ENCODE measurements at places on chromosomes 1 and 21. TPM values are rescaled to one million over a fixed set of nuclear protein-coding genes. Genes with fewer than 3 reads are reported as not detected.

PHLDA3 gene
- total RNA-seq: 25.6 TPM

KRTAP12-2 gene
- not detected for total RNA-seq

IQGAP3 gene
- 13.6 TPM for total RNA-seq

GADD45A gene
- total RNA-seq: 113 TPM

KCNH1 gene
- total RNA-seq: not detected

RHBDL2 gene
- not detected for total RNA-seq

FAM3B gene
- not detected for total RNA-seq

KRTAP19-3 gene
- total RNA-seq: not detected

FLG2 gene
- total RNA-seq: not detected

CYP4B1 gene
- total RNA-seq: not detected

DNA sequence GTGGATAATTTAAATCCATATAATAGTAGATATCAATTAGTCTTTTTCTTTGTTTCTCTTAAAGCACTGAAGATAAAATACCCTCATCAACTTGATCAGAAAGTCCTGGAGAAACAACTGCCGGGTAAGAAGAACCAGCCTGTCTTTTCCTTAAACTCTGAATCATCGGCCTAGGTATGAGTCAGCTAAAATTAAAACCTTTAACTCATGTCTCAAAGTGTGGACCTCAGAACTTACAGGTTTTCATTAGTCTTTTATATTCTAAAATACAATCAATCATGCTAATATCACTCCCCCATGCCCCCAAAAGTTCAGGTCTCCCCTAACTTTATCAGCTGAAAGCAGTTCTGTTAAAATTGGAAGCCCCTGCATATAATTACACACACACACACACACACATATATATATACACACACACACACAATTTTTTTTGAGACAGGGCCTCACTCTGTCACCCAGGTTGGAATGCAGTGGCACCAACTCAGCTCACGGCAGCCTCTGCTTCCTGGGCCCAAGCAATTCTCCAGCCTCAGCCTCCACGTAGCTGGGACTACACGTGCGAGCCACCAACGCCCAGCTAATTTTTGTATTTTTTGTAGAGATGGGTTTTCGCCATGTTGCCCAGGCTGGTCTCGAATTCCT is 61.3 kb downstream of the B3GALNT2 start:
- DNase-seq: no peak

DNA sequence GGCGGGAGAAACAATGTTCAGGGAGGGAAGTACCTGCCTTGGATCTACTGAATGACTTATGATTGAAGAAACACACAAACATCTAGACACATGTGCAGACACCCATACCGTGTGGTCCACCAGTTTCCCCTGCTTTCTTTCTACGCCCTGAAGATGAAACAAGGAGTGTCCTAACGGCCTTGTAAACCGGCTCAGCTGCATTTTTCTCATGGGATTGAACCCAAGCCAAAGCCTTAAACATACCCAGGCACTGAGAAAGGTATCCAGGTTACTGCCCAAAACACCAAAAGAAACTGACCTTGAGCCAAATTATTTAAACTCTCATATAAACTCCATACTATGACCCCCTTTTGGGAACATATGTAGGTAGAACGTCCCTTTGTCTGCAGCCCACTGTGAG is 630.0 kb upstream of the RGS18 start:
- DNase-seq: no peak

- DNase-seq: no peak
Observed at GRCh38 chr1:82778612-82779011, 977.9 kb downstream of the ADGRL2 start.

DNA sequence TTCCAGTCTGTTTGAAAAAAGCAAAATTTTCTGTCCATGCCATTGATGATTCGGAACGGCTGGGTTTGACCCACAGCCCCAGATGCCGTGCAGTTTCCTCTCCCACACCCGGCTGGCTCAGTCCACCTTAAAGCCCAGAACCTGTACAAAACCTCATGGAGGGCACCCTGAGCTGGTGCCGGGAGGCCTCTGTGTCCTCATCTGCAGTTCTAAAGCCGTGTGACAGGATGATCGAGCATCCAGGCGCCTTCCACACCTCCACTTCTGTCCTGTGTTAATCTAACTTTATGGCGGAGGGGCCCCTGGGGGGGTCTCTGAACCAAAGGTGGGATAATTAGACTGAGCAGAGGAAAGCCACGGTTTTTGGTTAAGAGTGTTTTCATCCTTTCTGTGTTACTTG is 49.6 kb downstream of the SLC37A1 start:
- DNase-seq: no peak

- DNase-seq: no peak
Observed at GRCh38 chr1:244653439-244654107, 647 bp downstream of the DESI2 start.

- no peak for DNase-seq
Observed at GRCh38 chr1:47948126-47948525, 49.1 kb downstream of the TRABD2B start.

- no peak for DNase-seq
Observed at GRCh38 chr1:245809361-245809760, 654.6 kb downstream of the KIF26B start.

- peak; percentile 55 for DNase-seq
Observed at GRCh38 chr1:93814059-93814794, 64.8 kb downstream of the DNTTIP2 start.

DNA sequence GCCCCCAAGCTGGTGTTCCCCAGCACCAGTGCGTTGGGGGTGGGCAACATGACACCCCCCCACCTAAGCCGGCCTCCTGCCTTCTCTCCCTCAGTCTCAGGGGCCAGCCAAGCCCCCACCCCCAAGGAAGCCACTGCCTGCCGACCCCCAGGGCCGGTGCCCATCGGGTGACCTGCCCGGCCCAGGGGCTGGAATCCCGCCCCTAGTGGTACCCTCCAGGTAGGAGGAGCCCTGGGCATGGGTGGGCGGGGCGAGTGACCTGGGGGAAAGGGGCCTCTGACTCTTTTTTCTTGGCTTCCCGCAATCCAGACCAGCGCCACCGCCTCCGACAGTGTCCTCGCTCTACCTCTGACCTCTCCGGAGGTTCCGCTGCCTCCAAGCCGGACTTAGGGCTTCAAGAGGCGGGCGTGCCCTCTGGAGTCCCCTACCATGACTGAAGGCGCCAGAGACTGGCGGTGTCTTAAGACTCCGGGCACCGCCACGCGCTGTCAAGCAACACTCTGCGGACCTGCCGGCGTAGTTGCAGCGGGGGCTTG is 1.3 kb upstream of the EFNA4 start:
- no peak for DNase-seq

- no peak for DNase-seq
Observed at GRCh38 chr1:192703283-192704206, 67.6 kb downstream of the RGS13 start.

GRCh38 chr1:151621351-151621750 is 9.5 kb downstream of the SNX27 start:
- DNase-seq: no peak

DNA sequence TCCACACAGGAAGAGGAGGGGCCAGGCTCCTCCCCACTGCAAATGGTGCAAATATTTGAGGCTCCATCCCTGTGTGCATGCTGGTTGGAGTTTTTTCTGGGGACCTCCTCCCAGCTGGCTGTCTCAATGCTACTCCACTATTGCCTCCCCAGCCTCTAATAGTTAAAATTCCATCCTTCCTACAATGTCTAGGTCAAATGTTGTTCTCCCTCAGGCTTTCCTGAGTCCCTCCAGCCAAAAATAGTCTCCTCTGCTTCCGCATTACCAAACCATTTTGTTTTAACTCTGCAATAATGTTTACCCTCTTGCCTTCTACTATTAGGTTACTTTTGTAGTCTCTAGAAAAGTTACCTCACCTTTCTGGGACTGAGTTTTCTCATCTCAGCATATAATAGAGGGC is 29.6 kb upstream of the FMO1 start:
- DNase-seq: no peak

DNA sequence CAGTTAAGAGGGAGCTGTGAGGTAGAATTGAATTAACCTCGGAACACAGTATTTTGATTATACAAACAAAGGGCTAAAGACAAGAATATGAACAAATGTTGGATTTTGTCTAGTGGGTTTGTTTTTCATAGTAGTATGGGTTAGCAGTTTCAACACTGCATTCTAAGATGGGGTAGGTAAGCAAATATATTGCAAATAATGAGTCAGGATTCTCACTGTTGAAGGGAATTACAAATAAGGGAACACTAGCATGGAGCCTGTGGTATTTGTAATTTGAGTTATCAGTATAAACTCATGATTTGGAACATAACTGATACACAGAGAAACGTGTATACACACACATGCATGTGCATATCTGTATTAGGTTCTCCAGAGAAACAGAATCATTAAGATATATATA is 44.5 kb downstream of the CD55 start:
- no peak for DNase-seq

DNA sequence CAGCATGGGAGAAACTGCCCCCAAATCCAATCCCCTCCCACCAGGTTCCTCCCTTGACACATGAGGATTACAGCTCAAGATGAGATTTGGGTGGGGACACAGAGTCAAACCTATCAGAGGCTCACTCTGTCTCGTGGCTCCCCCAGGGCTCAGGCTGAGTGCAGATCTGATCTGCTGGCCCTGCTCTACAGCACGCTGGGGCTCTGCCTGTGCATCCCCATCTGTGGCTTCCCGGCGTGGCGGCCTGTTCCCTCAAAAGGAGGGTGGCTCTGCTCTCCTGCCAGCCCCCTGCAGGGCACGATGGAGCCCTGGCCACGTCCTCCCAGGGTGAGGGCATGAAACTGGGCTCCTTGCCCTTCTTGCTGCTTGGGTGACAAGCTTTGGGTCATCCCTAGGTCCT is 19.8 kb upstream of the SMYD3 start:
- no peak for DNase-seq

GRCh38 chr1:167685844-167686243 is 35.9 kb upstream of the MPZL1 start:
- DNase-seq: no peak

GRCh38 chr1:85313888-85314696 is 37.7 kb upstream of the BCL10 start:
- DNase-seq: no peak

DNA sequence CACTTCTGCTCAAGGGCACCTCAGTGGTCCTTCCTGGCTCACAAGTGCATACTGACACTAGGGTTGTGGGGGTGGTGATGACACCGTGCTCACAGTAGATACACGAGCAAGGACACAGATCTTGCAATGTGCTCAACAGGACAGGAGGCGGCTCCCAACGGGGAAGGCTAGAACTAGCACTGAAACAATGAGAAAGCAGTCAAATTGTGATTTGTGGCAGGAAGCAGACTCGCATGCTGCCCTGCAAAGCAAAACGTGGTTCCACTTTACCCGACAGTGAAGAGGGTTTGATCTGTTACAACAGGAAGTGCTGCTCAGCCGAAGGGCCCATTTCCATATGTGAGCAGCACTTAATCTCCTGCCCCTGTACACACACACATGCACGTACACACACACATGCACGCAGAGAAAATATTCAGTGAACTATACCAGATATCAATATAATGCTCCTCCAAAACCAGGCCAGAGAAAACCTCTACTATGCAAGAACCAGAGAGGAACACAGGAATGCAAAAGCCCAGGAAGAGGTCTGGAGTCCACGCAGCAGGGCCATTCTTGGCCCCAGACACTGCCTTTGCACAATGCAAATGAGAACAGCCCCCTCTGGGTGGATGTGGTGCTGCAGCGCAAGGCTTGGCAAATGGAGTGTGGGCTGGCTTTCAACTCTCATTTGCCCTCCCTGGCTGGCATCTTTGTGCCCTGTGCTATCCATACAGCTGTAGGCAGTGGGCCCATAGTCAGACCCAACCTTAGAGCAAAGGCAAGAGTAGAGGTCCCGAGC is 47.1 kb downstream of the KANK4 start:
- peak; percentile 54 for DNase-seq

- DNase-seq: no peak
Observed at GRCh38 chr1:224811564-224811963, 117.9 kb upstream of the DNAH14 start.

DNA sequence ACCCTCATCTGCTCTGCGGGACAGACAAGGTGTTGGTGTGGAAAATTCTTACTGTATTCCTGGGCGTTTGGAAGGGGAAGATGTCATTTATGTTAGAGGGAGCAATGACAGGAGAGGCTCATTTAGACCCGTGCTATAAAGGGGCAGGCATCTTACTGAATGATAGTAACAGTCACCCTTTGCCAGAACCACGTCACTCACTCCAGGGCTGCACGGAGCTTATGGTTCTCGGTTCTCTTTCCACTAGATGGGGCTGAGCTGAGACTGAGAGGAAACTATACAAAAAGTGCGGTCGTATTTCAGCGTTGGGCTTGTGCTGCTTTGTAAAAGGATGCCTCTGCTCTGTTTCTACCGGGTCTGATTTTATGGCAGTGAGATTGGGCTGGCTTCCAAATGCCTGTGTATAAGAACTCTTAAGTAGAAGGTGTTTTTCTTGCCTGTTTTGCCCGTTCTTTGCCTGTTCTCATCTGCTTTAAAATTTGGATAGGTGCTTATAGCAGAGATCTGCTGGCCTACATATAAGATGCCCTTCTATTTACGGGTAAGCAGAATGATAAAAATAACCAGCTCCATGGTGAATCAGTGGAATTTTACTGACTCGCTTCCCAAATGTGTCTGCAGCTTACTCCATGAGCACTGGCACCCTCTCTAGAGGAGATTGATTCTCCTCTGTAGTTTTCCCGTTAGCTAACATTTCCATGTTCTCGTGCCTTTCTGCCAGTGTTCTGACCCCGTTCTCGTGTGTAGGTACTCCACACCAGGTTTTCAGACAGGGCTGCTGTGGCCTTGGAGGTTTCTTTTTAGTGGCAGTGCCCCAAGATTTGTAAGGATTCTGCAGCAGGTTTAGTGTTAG is 55.9 kb downstream of the MRPS6 start:
- peak; percentile 82 for DNase-seq

- no peak for DNase-seq
Observed at GRCh38 chr1:115158181-115158580, 68.9 kb upstream of the TSPAN2 start.

GRCh38 chr1:56525489-56526041 is 53.8 kb downstream of the PLPP3 start:
- peak; percentile 1 for DNase-seq

- no peak for DNase-seq
Observed at GRCh38 chr1:14737561-14738094, 139.1 kb downstream of the KAZN start.
